Heart right ventricle (tissue), 16 donors: ENCODE measurements at places on chromosomes 16 and 17.

- DNase-seq: no peak
Observed at GRCh38 chr16:31488468-31489297, 5.8 kb downstream of the SLC5A2 start.

GRCh38 chr17:10370016-10370608, 2.7 kb downstream of the MYH13 start:
- DNase-seq: no peak

GRCh38 chr17:80221351-80222105, 1.3 kb downstream of the SLC26A11 start:
- DNase-seq: no peak

DNA sequence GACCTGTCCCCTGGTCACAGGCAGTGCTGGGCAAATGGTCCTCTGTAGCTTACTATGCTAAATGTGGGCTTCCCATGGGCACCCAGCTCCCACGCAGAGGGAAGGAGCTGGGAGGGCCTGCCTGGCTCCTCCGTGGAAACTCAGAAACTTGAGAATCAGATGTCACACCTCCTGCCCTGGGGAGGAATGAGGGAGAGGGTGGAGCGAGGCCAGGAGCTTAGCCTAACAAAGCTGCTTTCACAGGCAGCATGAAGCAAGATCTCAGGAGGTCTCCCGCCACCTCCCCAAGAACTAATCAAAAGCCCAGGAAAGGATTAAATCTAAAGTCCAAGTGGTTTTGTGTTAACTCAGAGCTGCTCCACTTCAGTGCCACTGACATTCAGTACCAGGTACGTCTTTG, 33.6 kb upstream of the XYLT2 start:
- DNase-seq: no peak

- no peak for DNase-seq
Observed at GRCh38 chr17:16428098-16428882, 12.9 kb downstream of the TRPV2 start.

GRCh38 chr17:32335046-32335445, 6.9 kb downstream of the C17orf75 start:
- no peak for DNase-seq

- no peak for DNase-seq
Observed at GRCh38 chr16:19479302-19479721, 42.6 kb downstream of the GDE1 start.

DNA sequence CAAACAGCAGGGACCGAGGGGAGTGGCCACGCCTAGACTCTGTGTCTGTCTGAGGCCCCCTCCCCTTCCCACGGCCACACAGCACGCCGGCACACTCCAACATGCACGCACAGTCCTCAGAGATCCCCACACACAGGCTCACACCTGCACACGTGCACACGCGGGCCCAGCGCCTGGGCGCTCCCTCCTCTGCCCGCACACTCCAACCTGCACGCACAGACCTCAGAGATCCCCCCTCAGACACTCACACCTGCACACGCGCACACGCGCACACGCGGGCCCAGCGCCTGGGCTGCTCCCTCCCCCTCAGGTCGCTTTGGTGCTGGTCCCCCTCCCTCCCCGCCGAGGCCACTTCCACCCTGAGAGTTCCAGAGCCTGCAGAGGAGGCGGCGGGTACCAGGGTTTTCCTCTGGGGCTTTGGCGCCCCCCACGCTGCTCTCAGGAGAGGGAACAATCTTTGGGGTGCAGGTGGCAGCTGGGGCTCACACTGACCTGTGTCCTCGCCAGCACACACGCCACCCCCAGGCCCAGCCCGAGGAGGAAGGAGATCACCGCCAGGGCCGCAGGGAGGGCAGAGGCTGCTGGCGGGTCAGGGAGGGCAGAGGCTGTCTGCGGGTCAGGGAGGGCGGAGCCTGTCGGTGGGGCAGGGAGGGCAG, 1.6 kb downstream of the CD7 start:
- DNase-seq: no peak

DNA sequence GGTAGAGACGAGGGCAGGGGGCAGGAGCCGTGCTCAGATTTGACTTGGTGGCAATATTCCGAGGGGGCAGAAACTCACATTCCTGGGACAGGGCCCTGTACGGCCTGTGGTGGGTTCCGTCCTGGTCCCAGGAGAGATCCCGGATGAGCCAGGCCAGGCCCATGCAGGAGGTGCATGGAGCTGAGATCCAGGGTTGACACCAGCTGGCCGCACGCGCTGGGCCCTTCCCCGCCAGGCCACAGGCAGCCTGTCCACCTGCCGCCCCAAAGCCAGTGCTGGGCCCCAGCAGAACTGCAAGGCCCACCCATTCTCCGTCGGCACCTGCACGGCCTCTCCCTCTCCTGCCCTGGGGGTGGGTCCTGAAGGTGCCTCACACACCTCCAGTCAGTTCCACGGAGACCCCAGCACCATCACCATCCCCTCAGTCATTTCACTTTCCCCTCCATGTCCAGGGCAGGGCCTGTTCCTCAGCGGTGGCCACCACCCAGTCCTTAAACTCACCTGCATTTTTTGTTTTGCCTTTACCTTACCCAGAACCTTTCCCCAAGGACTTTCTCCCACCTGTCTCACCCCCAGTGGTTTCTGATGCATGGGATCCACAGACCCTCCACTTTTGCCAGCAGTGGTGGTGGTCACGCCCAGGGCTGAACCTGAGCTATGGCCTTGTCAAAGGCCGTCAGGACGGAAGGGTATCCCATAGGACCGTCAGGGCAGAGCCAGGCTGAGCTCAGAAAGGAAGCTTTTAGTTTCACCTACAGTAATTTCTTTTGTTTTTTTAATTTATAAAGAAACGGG, 25.1 kb upstream of the CDH15 start:
- DNase-seq: no peak

DNA sequence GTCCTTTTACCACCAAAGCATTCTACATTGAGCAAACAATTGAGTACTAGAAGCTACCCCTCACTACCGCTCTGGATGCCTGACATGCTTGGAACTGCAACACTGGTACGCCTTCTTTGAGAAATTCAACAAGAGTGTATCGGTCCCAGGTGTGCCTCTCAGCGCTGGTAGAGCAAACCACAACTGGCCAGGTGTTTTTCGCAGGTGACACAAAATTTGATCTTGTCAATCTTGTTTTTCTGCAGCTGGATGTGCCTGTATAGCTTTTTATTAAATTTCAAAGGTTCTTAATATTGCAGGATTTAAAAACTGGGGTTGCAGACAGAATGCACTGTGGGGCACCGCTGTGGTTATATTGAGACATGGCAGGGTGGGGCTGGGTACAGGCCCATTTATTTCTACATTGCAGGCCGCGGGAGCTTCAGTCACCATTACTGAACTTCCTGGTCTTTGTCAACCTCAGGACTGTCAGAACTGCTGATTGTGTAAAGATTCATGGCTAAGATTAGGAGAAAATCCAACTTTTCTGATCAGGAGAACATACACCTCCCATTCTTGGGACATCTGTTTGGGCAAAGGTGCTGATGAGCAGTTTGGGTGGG, 4.5 kb upstream of the SNX20 start:
- DNase-seq: no peak

- DNase-seq: no peak
Observed at GRCh38 chr16:58493756-58494431, 6.0 kb upstream of the NDRG4 start.

DNA sequence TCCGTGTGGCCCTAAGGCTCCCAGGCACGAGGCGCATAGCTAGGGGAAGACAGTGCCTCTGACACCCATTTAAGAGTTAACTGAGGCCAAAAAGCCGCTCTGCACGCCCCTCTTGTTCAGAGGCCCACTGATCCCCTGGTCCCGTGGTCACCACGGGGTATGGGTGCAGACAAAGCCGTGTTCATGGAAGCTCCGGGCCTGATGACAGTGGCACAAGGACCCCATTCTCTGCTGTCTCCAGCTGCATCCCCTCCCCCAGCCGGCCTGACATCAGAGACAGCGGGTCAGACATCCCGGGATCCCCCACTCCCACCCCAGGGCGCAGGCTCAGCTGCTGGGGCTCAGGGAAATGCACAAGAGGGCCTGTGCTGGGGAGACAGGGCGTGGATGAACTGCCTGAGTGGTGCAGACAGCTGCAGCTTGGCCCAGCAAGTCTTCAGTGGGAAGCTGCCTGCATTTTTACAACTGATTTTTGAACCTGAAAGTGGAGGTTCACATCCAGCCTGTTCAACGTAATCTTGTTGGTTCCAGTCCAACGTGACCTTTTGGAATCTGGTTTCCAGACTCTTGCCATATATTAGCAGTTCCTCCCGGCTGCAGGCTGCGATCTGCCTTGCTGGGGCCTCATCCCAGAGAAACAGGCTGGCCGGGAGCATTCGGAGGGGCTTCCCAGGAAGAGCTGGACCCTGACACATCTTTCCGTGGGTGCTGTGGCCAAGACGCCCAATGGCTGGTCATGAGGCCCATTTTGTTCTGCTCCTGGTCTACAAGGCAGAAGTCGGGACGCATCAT, 9.7 kb upstream of the BAHCC1 start:
- DNase-seq: no peak

DNA sequence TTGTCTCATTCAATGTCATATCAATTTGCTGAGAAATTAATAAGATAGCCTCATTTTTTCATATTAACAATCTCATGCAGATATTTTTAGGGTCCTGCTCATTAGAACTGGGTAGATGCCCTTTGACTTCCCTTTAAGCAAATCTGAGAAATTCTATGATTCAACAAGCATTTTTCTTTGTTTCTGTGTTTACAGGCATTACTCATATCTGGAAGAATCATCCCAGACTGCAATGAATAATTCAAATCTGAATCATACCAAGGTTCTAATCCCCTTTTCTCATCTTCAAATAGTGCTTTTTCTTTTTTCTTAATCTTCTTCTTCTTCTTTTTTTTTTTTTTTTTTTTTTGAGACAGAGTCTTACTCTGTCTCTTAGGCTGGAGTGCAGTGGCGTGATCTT, 69.2 kb upstream of the KIFC3 start:
- no peak for DNase-seq

DNA sequence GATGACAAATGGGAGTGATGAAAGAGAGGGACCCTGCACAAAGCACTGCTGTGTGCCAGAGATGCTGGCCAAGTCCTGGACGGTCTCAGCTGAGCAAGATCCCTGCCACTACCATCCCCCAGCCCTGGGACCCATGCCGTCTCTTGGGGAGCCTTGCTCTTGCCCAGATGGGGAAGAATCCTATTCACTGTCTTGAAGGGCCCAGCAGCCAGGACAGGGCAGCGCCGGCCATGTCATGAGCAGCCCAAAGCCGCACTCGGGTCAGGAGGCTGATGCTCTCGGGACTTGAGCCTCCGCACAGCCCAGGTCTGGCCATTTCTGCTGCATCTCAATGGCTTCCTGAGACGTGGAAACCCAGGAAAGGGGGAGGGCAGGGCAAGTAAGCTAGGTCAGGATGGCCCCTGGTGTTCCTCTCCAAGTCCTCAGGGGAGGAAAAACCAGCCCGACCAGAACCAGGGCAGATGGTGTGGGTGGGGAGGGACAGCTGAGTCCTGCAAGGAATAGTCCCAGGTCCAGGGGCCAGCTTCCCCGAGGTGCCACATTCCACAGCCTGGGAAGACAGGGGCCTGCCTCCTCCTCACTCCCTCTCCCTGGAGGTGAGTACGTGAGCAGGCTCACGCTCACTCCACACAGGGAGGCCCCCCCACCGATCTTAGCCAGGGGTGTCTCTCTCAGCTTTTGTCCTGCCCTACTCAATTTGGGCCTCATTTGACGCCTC, 7.8 kb upstream of the KRT19 start:
- no peak for DNase-seq

DNA sequence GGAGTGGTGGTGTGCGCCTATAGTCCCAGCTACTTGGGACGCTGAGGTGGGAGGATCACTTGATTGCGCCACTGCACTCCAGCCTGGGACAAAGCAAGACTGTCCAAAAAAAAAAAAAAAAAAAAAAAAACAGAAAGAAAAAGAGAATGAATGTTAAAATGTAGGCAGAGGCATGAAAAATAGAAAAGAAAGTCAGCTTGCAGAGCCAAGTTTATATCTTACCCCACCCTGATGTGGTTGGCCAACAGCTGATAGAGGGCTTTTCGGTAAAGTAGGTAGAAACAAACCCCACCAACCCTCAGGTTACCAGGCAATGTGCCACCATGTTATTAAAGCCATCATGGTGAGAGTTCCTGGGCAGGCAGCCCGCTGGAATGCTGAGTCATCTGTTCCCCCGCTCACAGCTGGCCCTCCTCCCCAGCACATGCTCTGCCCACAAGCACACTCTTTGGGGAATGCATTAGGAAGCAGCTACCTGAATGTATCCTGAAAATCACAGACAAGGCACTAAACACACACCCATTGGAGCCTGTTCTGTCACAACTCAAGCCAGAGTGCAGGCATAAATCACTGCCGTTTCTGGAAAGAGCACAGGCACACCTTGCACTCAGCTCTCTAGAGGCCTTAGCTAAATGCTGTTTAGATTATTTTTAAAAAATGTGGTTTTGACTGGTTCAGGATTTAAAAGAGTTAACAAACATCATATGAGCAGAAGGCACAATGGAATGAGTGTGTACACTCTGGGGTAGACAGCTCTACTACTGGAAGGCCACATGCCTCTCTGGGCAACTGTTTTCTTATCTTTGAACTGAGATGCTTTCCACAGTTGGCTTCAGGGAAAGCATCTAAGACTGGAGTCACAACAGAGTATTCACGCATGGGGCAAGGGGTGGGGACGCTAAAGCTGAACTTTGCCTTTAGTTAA, 128.5 kb downstream of the PARN start:
- DNase-seq: peak; percentile 84

DNA sequence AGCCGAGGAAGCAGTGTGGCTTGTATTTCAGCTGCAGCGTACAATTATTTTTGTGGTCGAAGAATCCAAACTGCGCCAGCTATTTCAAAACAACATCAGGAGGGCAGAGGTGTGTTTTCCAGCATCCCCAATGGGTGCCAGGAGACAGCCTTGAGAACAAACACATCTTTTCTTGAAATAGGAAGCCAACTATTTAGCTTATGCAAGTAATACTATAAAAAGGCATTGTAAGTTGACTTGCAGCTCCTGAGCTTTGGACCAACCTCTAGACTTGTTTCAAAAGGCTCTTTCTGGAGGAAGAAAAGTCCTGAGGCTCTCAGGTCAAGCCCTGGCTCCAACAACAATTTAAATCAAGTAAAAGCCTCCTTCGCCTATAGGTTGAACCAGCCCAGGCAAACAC, 86.6 kb upstream of the HNF1B start:
- no peak for DNase-seq

- DNase-seq: no peak
Observed at GRCh38 chr17:49469831-49470810, 25.0 kb upstream of the NGFR start.

GRCh38 chr16:11303405-11304138, 22.4 kb upstream of the PRM1 start:
- no peak for DNase-seq

GRCh38 chr16:83806036-83806435, 1.7 kb upstream of the HSBP1 start:
- DNase-seq: no peak

- no peak for DNase-seq
Observed at GRCh38 chr17:18250259-18250658, 8.3 kb downstream of the FLII start.

GRCh38 chr17:72467841-72468653, 347.2 kb downstream of the SOX9 start:
- no peak for DNase-seq

DNA sequence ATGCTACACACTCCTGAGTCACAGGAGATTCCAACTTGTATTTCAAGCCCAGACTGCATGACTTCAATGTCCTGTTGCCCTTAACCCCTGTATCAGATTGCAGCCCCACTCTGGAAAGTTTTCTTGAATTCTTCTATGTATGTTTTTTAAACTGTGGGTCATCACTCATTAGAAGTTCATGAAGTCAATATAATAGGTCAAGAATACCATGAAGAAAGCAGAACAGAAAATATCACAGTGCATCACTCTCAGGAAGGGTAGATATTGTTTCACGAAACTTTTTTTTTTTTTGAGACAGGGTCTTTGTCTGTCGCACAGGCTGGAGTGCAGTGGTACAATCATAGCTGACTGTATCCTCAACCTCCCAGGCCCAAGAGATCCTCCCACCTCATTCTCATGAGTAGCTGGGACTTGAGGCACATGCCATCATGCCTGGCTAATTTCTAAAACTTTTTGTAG, 20.5 kb downstream of the PRKCB start:
- no peak for DNase-seq
